Tibial nerve (tissue), 4 donors: ENCODE measurements at places on chromosomes 2 and 18. TPM values are rescaled to one million over a fixed set of nuclear protein-coding genes. Genes with fewer than 3 reads are reported as not detected.

Gene RUFY4
- not detected for total RNA-seq

Gene MEIS1
- 18.4 TPM for total RNA-seq

Gene PROKR1
- not detected for total RNA-seq

Gene OXER1
- 0.60 TPM for total RNA-seq

Gene C2orf80
- total RNA-seq, result not detected

Gene ZFAND2B
- 30.3 TPM for total RNA-seq

Gene ASB18
- total RNA-seq, result not detected

Gene NDC80
- total RNA-seq, result 1.5 TPM

Gene PFN4
- total RNA-seq, result 1.7 TPM

Gene CCDC93
- 19.8 TPM for total RNA-seq

Gene BCL2
- 69.3 TPM for total RNA-seq

Gene HOXD12
- total RNA-seq, result not detected

Gene STAM2
- 45.4 TPM for total RNA-seq

Gene GYPC
- total RNA-seq, result 50.4 TPM

Gene PMS1
- total RNA-seq, result 18.0 TPM

Gene GCA
- 15.1 TPM for total RNA-seq

Gene GKN2
- not detected for total RNA-seq

Gene LTBP1
- total RNA-seq, result 70.4 TPM

Gene DPP4
- total RNA-seq, result 16.9 TPM

Gene OR6B2
- total RNA-seq, result 5.7 TPM

Gene BMPR2
- total RNA-seq, result 50.0 TPM

Gene FAM161A
- 2.8 TPM for total RNA-seq

Gene EPHA4
- total RNA-seq, result 16.8 TPM

Gene CREG2
- total RNA-seq, result not detected

Gene CPSF3
- total RNA-seq, result 43.9 TPM

Gene IL36RN
- total RNA-seq, result not detected

Gene REG3A
- not detected for total RNA-seq

Gene APCDD1
- 46.2 TPM for total RNA-seq

Gene MARS2
- total RNA-seq, result 6.3 TPM

Gene NR4A2
- 25.3 TPM for total RNA-seq
